ENCODE measurements at places on chromosomes 3 and 15.

GRCh38 chr15:44311136-44311535, 22.6 kb downstream of the GOLM2 start:
- no peak for DNase-seq

DNA sequence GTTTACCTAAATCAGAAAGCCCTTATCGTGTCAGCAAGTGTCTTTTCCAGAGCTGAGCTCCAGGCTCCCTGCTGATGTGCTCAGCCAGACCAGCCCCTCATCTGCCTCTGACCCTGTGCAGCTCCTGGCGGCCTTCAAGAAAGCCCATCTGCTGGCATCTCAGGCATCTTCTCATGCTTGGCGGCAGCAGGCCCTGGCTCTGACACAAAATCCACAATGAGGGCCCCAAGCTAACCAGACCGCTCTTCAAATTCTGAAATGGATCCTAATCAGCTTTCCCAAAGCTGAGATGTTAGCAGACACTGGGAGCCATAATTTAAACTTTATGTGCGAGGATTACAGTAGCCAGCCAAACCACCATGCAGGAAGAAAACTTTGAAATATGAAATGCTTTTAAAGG, 50.8 kb upstream of the CTDSPL start:
- no peak for DNase-seq

DNA sequence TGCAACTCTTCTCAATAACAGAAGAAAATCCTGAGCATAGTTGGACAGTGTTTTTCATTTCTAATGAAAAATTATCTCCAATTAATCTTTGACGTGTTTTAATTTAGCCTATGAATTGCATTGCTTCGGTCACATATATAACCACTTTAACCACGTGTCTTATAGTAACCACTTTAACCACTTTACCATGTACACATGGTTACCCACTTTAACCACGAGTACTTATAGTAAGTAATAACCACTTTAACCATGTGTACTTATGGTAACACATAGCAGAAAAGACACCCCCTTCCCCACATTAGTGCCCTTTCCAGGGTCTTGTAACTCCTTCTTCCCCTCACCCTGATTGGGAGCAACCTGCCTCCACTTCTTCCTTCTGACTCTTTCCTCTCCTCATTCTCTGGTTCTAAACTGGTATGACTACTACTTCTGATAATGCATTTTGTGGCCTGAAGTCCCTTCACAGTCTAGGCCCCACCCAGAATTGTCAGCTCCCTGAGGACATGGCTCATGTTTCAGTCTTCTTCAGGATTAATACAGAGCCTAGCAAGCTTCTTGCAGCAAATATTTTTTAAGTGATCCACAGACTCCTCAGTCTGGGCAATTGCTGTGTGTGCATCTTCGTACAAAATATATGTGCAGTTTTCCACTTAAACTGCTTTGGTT, 25.0 kb downstream of the SLC7A14 start:
- DNase-seq, result no peak

DNA sequence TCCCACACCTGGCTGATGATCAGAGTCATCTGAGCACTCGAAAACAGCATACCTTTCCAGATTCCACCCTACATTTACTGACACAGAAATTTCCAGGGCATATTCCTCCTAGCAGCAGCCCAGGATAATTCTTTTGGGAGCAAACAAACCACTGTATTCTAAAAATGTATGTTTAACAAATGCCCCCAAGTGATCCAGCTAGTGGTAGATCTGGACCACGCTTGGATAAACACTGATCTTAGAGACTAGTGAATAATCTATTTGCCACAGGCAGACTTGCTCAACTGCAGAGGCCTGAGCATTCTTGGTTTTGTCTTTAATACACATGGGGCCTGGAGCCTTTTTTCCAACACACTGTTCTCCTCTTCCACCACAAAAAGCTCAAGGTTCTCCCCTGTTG, 89.6 kb downstream of the TM4SF4 start:
- DNase-seq, result no peak

DNA sequence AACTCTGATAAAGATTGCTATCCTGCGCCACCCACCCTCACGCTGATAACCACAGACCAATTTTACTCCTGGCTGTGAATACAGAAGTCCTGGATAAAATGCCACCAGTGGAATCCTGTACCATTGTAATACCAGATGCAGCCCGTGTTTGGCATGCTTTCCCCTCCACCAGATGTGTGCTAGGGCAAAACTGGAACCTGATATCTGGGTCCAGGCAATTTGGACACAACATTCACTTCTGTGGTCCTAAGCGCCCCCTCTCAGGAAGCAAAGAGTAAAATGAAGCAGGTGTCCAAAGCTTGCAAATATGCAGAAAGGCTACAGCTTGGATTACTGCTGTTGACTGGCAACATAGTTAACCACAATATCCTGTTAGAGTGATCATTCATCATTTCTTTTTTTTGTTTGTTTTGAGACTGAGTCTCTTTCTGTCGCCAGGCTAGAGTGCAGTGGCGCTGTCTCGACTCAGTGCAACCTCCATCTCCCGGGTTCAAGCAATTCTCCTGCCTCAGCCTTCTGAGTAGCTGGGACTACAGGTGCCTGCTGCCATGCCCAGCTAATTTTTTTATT, 32.8 kb downstream of the LOXL1 start:
- DNase-seq, result no peak

GRCh38 chr15:101288905-101289513, 6.0 kb downstream of the SNRPA1 start:
- peak; percentile 27 for DNase-seq

GRCh38 chr3:192772240-192772894, 45.0 kb upstream of the FGF12 start:
- peak; percentile 61 for DNase-seq

DNA sequence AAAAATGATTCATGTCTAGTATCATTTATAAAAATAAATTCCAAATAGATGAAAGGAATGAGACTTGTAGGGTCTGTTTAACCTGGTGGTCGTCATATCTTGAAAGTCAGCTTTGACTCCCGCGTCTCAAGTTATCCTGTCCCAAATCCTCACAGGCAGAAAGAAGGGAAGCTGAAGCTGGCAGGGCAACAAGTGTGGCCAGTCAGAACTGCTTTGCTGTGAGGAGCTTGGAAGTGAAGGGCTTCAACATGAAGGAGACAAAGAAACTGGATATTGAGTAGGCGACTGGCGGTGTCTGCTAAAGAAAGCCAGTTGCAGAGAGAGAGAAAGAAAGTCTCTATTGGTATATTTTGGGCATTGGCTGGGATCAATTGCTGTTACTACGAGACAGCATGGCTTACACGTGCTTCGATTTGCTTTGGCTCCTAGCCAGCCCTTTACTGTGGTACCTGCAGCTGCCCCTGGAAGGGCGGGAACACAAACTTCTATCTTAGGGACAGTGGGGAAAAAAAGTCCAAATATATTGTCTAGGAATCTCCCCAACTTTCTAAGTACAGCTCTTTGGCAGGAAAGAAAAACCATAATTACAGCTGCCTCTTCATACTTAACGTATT, 107.2 kb downstream of the CHST2 start:
- DNase-seq, result peak; percentile 24

GRCh38 chr15:45704329-45705249, 69.8 kb downstream of the SQOR start:
- no peak for DNase-seq

- DNase-seq, result peak; percentile 78
Measured at GRCh38 chr3:185330644-185331043, 32.3 kb upstream of the MAP3K13 start.

- no peak for DNase-seq
Measured at GRCh38 chr15:69400850-69401249, 13.3 kb upstream of the KIF23 start.

DNA sequence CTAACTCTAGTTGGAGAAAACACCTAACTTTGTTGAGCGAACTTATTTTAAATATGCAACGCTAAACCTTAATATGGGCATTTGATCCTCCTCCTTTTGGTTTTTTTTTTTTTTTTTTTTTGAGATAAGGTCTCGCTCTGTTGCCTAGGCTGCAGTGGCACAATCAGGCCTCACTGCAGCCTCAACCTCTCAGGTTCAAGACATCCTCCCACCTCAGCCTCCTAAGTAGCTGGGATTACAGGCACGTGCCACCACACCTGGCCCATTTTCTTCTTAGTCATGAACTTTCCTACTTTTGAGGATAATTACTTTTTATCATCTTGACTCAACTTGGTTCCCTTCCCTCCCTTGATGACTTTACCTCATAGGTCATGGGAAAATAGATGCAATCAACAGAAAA, 3.9 kb downstream of the NUSAP1 start:
- no peak for DNase-seq

- no peak for DNase-seq
Measured at GRCh38 chr15:51768018-51768417, 16.6 kb downstream of the TMOD2 start.

DNA sequence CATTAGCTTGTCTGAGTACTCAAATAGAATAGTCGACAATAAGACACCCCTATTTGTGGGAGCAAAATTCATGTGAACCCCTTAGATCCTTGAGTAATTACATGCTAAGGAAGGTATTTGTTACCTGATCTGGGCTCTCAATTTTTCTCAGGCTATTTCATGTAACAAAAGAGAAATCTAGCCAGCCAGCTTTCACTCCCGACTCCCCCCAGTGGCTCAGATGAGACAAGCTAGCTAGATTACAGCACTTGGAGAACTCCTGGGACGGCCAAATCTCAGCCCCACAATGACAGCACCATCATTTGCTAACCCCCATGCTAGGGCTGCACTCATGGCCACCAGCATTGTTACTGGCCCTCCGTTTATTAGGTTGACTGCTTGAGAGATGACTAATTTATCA, 41.3 kb downstream of the GLDN start:
- no peak for DNase-seq

DNA sequence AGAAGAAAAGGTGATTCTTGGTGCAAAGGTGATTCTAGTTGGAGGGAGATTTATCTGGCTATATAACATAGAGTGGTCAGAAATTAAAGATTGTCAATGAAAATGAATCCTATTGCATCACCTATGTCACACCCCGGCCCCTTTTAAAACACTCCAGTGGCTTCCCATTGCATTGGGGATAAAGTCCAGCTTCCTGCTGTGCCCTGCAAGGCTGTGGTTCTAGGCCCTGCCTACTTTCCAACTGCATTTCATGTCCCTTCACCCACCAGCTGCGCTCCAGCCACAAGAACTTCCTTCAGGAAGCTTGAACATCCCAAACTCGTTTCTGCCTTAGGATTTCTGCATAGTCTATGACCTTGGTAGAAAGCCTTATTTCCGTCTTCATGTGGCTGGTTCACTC, 118.7 kb upstream of the UMPS start:
- DNase-seq, result no peak

GRCh38 chr15:51621936-51622603, 501 bp downstream of the DMXL2 start:
- peak; percentile 21 for DNase-seq

DNA sequence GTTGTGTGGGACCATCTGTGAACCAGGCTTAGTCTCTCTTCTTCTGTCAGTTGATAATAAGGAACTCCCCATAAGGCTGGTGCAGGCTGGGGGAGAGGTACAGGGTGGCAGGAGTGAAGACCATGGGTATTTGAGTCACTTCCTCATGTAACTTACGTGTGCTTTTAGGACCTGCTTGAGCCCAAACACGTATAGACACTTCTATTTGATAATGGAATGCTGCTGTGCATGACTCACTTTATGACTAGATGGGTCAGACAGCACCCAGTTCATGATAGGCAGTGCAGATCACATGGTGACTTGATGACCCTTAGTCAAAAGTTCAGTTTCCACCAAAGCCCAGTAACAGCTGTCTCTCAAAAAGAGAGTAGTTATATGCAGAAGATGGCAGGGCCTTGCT, 490.9 kb downstream of the ZBBX start:
- DNase-seq, result no peak

DNA sequence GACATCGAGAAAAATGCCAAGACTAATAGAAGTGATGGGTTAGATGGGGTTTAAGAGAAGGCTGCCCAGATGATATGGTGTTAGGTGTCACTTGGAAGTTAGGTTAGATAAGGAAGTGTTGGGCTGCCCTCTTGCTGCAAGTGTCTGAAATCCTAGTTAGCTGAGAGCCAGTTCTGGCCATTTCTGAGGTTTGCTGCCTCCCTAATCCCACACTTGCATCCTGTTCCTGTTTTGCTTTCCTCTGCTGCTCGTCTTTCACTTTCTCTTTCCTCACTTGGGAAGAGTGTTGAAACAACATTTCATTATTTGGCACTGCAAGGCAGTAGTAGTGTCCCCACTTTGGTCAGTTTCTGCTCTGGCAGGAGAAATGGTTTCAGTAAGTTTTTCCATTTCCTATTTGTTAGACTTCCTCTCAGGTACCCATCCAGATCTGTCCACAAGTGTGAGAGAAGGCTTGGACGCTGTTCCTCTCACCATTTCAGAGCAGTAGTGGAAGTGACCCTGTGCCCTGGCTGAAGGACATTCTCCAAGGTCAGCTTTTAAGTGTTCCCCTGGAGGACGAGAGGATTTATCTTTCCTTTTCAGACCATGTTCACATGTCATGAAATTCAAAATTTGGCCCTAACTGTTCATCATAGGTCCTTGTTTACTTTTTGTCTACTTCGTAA, 93.3 kb downstream of the ADAMTSL3 start:
- DNase-seq, result no peak

DNA sequence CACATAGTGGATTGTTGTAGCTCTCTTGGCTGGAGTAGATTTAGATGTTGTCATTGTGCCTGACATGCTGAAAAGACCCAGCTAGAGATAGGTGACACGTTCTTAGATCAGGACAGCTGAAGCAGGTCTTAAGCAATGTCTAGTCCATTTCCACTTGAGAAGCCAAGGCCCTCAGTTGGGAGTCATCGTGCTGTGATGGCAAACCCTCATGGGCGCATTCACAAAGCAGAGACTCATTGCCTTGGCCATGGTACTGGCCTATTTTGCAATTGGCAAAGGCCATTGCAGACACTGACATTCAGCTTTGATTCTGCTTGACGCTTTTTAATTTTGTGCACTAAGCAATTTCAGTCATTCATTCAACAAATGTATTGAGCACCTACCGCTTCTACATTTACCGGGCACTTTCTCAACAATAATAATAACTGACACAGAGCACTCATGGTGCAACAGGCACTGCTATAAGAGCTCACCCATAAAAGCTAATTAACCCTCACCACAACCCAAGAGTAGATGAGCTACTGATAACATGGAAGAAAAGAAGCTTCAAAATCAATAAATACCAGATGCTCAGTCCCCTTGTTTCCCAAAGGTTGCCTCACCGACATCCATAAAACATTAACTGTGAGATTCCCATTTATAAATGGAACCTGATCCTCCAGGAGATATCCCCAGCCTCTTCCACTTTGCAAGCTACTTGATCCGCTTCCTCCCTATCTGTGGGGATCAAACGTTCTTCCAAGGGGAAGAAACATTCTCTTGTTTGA, 200.1 kb downstream of the TLE3 start:
- DNase-seq, result no peak

DNA sequence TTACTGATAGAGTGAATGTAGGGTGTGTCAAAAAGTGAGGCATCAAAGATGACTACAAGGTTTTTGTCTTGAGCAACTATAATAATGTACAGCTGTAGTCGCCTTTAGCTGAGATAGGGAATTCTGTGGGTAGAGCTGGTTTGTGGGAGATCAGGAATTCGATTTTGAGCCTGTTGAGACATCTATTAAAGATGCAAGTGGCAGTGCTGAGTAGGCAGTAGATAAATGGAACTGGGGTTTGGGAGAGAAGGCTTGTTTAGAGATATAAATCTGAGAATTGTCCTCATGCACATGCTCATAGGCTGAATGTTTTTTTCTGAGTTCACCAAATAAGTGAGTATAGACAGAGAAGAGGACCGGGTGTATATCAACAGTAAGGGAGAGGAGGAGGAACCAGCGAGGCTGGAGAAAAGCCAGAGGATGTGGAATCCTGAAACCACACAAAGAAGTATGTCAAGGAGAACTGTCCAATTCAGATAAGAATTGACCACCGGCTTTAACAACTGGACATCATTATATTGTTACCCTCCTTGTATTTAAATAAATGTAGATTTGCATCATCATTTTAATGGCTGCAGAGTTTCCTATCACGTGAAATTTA, 146.0 kb upstream of the TNIK start:
- DNase-seq, result no peak

All from NCI-H345 (cell line).